Activated T-cell treated with anti-CD3 and anti-CD28 coated beads for 48 hours (primary cell): ENCODE measurements at places on chromosomes 1 and 21.

GRCh38 chr1:210855440-210855839, 278.5 kb downstream of the KCNH1 start:
- no peak for DNase-seq

GRCh38 chr1:167416506-167416905, 101.8 kb downstream of the CD247 start:
- DNase-seq, result no peak

DNA sequence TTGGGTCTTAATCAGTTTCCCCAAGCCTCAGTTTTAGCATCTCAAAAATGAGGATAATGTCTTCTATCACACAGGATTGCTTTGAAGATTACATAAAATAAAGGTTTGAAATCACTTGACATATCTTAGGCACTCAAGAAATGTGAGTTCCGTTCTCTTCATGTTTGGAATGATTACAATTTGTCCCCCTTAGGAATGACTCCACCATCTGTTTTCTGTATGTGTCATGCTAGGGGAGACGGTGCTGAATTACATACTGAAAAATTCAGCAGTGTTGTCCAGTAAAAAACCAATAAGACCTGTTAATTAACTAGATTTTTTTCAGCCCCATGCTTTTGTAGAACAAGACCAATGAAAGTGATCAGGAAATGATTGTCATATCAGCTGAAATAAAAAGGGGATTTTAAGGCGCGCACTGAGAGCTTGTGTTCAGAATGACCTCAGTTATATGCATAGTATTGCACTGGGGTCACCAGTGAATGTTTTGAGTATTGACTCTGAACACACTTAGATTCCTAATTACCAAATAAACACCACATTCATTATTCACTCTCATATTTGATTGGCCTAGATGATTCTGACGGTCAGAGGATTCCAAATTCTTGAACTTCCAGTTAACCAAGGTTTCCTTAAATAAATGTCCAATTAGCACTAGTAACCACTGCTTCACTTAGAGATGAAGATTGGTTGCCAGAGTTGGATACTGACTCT, 114.5 kb upstream of the KCNK2 start:
- DNase-seq, result no peak

DNA sequence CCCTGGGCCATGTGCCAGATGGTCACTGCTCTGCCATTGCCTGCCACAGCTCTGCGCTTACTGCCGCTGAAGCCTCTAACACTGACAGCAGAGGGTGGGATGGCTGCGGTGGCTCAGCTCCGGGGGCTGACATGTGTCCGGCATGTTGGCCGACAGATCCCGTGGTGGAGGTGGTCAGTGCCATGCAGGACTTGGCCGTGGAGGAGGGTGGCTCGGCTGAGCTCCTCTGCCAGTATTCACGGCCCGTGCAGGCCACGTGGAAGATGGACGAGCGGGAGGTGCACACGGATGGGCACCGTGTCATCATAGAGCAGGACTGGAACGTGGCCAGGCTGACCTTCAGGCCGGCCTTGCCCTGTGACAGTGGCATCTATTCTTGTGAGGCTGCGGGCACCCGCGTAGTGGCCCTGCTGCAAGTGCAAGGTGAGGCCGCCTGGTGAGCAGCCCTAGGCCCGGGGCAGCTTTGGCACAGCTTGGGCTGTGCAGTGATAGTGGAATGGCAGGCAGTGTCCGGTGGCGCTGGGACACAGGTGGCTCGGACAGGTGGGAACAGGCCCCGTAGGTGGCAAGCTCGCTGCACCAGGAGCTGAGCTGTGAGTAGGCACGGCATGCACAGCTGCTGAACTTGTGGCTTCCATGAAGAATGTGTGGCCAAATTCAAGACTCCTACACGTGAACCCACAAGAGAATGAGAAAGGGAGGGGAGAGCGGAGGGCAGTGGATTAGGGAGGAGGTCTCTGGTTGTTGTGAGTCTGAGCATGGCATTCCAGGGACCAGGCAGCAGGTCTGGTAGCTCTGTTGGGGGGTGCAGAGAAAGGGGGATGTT, 91.8 kb downstream of the TRIM11 start:
- DNase-seq, result no peak

GRCh38 chr1:208010487-208011071, 99.7 kb upstream of the CD34 start:
- no peak for DNase-seq

GRCh38 chr1:117123274-117123673, 1.7 kb upstream of the TRIM45 start:
- no peak for DNase-seq

- DNase-seq, result no peak
Measured at GRCh38 chr1:114758256-114758832, 560 bp upstream of the CSDE1 start.

DNA sequence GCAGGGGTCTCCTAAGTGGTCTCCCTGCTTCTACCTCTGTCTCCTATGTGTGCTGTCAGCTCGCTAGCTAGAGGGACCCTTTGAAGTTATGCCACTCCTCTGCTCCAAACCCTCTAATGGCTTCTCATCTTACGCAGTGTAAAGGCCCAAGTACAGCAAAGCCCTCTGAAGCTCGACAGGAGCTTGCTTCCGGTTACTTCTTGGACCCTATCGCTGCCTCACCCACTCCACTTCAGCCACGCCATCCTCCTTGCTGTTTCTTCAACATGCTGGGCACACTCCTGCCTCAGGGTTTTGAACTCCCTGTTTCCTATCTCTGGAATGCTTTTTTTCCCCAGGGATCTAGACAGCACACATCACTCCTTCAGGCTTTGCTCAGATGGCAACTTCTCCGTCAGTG, 102.3 kb upstream of the F3 start:
- DNase-seq, result no peak

GRCh38 chr1:53278298-53278725, 40.0 kb upstream of the MAGOH start:
- peak; percentile 49 for DNase-seq

- no peak for DNase-seq
Measured at GRCh38 chr1:27547220-27548116, 56.5 kb downstream of the AHDC1 start.

DNA sequence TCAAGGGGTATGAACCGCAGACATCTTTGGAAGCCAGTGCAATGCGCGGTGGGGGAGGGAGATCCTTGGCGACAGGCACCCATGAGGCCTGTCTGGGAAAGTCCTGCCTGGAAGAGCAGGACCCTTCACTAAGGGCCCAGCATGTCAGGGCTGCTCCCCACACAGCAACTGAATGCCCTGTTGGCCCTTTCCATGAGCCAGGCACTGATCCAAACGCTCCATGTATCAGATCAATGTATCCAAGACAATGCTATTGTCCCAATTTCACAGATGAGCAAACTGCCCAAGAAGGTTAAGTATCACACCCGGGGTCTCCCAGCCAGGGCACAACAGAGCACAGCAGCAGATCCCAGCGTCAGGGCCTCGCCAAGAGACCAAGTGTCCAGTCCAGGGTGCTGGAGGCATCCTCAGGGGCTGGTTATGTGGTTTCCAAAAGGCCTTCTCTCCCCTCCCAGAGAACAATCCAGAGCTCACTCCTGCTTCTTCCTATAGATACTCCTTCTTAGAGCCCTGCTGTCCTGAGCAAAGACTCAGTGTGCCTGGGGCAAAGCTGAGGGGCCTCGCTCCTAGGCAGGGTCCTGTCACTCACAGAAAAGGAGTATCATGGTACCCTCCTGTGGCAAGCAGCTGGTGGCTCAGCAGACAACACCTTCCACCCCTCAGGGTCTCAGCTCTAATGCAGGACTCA, 328.0 kb downstream of the NPHP4 start:
- no peak for DNase-seq

DNA sequence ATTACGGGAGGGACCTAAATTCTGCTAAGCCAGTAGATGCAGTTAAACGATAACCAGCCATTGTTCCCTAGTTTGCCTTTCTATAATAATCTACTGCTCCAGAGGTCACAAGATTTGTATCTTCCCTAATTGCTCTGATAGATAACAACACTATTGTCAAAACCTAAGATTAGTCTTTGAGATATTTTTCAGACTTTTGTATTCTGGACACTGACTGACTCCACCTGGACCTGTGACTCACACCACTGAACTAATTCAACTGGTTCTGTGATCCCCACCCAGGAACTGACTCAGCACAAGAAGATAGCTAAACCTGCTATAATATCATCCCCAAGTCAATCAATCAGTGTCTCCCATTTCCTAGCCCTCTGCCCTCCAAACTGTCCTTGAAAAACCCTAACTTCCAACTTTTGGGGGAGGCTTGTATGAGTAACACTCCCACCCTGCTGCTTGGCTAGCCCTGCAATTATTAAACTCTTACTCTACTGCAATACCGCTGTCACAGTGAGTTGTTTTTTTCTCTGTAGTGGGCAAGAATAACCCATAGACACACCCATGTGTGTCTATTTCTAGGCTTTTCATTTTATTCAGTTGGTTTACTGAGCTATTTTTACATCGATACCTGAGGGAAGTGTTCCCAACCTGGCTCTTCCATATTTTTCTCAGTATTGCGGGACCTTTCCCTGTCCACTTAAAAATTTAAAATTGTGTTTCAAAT, 11.2 kb downstream of the KIFAP3 start:
- no peak for DNase-seq

DNA sequence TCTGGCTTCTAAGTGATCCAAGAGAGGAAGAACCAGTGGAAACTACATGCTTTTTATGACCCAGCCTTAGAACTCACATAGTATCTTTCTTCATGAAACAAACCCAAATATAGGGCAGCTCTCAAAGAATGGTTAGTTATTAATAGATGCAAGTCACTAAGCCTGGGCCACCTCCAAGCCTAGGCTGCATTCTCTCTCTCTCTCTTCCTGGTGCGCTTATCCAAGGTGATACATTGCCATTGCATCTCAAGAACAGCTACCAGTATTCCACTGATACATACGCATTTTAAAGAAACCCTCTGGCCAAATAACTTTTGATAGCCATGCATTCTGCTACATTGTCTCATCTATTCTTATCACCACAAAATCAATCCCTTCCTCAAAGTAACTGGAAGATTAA, 455.6 kb upstream of the ADGRL2 start:
- DNase-seq, result no peak

DNA sequence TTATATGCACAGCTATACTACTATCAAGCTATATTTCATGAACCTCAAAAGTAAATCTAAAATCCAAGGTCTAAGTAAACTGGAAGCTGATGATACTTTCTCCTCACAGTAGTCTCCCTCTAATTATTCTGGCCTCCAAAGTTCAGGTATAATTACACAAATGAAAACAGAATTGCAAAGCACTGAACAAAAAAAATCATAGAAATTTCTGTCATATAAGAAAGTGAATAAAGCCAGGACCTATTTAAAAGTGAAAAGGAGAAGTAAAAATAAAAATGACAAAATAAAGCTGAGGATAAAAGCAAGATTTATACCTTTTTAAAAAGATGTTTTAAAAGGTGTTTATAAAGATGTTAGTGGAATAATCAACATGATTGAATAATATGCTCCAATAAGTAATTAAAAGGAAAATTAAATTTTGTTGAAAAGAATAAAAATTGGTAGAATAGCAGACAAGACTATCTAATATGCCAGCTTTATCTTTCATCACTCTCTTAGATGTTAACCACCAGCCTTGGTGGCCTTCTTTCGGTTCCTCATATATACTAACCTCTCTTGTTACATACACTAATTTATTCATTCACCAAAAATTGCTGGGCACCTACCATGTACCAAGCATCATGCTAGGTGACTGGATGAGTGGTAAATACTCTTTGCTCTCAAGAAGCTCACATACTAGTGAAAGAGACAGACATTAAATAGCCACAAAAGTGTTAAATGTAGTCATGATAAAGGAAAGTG, 25.1 kb downstream of the SHCBP1L start:
- no peak for DNase-seq

- no peak for DNase-seq
Measured at GRCh38 chr1:43363283-43363934, 4.4 kb downstream of the ELOVL1 start.

DNA sequence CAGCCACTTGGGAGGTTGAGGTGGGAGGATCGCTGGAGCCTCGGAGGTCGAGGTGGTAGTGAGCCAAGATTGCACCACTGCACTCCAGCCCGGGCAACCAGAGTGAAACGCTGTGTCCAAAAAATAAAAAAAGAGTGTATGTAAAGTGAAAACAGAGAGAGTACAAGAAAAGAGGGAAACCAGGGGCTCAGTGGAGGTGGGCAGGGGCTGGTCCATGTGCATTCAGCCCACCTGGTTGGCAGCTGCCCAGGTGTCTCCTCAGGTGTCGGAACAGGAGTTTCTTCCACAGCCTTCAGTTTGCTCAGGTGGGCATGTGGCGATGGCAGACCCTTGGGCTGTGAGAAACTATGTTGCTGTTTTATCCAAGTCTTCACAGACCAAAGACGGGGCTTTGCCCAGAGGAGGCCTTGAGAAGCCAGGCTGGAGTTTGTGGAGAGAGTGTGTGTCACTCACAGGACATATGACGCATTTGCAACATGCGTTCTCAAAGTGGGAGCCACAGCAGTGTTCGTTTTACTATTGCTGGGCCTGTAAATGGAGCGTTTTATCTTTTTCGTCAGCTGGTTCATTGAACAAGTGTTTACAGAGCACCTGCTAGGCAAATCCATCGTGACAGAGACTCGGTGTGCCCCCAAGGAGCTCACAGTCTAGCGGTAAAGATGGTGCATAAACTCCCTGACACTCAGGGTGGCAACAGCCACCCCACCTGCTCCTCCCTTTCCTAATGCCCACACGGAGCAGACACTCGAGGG, 22.4 kb upstream of the SAMD11 start:
- DNase-seq, result no peak

DNA sequence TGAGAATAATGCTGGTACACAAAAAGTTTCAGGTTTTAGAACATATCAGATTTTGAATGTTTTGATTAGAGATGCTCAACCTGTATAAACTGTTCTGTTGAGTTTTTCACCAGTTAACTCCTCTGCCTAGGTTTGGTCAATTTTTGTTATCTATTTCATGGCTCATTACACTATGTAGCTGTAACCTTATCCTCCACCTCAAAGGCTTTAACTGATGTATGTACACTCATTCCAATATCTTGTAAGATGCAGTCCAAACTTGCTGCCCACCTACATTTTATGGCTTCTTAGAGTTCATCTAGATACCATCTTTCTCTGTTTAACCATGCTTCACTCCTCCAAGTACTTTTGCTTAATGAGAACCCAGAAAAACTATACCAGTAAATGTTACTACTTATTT, 107.8 kb downstream of the EIF4G3 start:
- no peak for DNase-seq

DNA sequence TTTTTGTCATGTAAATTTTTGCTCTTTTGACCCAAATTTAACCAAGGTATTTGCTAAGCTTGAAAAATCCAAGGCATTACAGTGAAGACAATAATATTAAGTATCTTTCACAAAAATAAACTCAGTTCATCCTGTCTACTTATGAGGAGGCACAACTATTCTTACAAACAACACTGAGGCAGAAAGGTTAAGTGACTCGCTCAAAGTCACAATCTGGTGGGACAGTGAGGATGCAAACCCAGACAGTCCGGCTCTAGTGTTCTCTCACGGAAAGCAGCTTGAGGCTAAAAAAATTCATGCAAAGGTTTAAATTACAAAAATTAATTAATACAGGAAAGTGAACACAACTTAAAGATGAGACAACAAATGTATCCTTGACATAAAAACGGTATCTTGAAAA, 125.3 kb downstream of the SIPA1L2 start:
- no peak for DNase-seq
